ENCODE measurements at places on chromosomes 12 and 14.

DNA sequence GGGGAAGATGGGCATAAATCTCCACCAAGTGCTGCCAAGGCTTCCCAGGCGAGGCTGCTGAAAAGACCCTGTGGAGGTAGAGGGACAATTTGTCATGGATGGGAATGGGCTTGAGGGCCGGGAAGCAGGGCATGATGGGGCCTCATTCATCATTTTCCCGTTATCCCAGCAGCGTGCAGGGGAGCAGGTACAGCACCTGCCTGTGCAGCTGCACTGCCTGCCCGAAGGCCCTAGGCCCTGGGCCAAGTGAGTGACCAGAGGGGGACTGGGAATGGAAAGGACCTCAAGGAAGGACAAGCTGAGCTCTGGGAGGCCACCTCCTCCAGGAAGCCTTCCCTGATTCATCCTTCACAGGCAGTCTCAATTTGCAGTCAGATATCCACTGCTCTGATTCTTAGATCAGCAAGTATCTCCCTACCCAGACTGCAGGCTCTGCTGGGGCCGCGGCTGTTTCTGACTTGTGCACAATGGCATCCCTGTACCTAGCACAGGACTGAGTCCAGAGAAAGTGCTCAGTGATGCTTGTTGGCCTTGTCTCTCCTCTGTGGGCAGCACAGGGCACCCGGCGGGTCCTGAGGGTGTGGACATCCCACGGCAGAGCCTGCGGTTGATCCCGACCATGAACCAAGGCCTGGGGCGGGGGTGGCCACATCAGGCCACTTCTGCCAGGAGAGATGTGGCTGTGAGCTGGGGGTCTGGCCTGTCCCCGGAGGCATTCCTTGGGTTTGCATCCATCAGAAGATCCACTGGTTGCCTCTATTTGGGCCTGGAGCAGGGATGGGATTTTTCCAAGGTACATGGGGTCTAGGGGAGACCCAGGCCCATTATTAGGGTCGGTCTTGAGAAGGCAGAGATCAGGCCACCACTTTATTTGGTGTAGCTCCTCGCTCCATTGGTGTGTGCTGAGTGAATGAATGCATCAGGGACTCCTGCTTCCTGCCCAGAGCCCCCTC lies 167.3 kb upstream of the RTL1 start:
- DNase-seq = no peak

- DNase-seq = peak; percentile 34
These were observed 75.2 kb upstream of the TMCC3 start for GRCh38 chr12:94725375-94726168.

- DNase-seq = no peak
These were observed 22.7 kb downstream of the AEBP2 start for GRCh38 chr12:19461999-19462398.

DNA sequence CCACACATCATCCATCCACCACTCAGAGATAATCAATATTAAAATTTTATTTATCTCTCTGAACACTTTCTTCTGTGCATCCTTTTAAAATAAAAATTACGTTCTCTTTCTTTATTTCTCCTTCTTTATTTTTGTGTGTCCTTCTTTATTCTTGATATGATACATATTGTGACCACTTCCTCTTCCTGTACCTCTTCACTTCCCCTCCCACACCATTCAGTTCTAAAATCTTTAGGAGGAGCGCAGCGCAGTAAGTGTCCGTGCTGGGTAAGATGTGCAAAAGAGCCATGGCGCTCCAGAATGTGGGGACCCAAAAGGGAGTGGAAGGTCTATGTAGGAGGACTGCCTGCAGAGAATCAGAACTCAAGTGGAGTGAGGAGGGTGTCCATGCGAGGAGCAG lies 256.7 kb downstream of the ITPR2 start:
- DNase-seq = no peak

DNA sequence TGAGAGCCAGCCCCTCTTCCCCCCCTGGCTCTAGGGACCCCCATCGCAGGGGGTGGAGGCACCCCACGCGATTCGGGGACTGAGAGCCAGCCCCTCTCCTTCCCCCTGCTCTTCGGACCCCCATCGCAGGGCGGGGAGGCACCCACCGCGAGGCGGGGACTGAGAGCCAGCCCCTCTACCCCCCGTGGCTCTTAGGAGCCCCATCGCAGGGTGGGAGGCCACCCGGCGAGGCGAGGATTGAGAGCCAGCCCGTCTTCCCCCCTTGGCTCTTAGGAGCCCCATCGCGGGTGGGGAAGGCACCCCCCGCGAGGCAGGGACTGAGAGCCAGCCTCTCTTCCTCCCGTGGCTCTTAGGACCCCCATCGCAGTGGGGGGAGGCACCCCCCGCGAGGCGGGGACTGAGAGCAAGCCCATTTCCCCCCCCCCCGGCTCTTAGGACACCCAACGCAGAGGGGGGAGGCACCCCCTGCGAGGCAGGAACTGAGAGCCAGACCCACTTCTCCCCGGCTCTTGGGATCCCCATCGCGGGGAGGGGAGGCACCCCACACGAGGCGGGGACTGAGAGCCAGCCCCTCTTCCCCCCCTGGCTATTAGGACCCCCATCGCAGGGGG lies 45.6 kb downstream of the DDX11 start:
- no peak for DNase-seq

DNA sequence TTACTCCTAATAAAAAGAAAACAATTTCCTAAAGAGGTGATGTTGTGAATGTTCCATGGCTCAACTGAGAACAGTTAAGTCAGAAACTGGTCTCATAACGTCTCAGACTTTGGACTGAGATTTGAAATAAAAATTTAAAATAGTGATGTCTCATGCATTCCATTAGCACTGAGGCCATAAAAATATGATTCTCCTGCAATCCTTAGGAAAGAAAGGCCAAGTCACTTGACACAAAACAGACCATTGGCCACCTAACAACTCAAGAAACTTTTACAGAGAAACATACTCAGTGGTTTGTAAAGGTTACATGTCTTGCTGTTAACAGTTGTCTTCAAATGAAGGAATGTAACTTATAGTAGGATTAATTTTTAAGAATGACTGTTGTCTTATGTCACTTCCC lies 58.1 kb downstream of the STAB2 start:
- DNase-seq = peak; percentile 23

GRCh38 chr14:44820230-44820964 lies 141.3 kb downstream of the KLHL28 start:
- no peak for DNase-seq

GRCh38 chr14:24368562-24369252 lies 723 bp downstream of the NFATC4 start:
- DNase-seq = peak; percentile 95

DNA sequence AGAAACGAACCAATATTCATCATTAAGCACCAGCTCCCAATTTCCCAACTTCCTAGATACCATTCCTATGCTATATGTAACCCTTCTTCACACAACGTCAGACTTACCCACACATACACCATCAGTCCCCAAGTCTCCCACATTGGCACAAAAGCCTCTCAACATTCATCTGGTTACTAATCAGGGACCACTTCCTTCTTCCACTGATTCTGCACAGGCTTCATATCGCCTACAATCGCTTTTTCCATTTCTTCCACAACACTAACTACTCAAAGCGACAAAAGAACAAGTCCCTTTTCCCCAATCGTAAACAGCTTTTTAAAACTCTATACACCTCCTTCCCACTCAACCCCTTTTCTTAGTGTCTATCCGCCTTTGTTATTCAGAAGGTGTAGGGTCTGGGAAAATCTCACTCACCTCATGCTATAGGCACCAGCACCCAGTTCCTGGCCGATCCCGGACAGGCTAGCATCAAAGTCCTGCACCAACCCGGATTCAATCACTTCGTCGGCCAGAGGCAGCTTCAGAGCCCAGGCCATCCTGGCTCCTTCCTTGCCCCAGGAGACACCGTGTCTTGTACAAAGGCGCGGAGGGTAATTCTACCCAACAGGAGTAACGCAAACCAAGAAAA lies 936 bp downstream of the TFCP2 start:
- DNase-seq = peak; percentile 24

DNA sequence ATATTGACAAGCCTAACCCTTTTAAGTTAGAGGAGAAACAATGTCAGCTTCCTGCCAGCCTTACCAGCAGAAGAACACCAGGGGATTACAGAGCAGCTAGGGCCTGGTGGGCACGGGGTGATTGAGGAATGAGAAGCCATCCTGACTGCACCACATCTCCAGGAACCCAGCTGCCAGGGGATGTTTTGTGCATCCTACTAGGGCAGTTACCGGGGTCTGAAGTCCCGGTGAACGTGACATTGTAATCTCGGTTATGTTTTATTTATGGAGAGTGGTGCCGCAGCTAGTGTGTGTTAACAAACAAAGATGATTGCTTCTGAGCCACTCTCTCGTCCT lies 115.9 kb downstream of the BCL11B start:
- no peak for DNase-seq

- DNase-seq = no peak
These were observed 86.3 kb downstream of the KIF26A start for GRCh38 chr14:104224506-104225277.

- DNase-seq = no peak
These were observed 55.1 kb upstream of the FRMD6 start for GRCh38 chr14:51596488-51597117.

- DNase-seq = peak; percentile 58
These were observed 764 bp downstream of the RBM25 start for GRCh38 chr14:73058922-73059673.

GRCh38 chr12:47721431-47721973 lies 3.8 kb downstream of the ENDOU start:
- DNase-seq = no peak

GRCh38 chr12:14999695-15000365 lies 27.0 kb downstream of the PDE6H start:
- no peak for DNase-seq

- no peak for DNase-seq
These were observed 8.3 kb upstream of the ABCD2 start for GRCh38 chr12:39627914-39628313.

GRCh38 chr14:75022655-75023054 lies 19.9 kb downstream of the EIF2B2 start:
- peak; percentile 22 for DNase-seq

DNA sequence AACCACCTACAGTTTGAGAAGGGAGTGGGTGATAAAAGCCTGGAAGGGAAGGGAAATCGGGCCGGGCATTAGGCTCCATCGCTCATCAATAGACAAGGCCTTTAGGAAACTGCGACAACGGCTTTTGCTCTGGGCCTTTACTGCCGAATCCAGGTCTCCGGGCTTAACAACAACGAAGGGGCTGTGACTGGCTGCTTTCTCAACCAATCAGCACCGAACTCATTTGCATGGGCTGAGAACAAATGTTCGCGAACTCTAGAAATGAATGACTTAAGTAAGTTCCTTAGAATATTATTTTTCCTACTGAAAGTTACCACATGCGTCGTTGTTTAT lies 261 bp upstream of the RNU7-1 start:
- DNase-seq = peak; percentile 92

GRCh38 chr12:39752482-39753137 lies 133.0 kb upstream of the ABCD2 start:
- no peak for DNase-seq

GRCh38 chr12:42819846-42820245 lies 230.3 kb upstream of the PRICKLE1 start:
- peak; percentile 53 for DNase-seq
